ENCODE measurements at places on chromosomes 5 and 9.

DNA sequence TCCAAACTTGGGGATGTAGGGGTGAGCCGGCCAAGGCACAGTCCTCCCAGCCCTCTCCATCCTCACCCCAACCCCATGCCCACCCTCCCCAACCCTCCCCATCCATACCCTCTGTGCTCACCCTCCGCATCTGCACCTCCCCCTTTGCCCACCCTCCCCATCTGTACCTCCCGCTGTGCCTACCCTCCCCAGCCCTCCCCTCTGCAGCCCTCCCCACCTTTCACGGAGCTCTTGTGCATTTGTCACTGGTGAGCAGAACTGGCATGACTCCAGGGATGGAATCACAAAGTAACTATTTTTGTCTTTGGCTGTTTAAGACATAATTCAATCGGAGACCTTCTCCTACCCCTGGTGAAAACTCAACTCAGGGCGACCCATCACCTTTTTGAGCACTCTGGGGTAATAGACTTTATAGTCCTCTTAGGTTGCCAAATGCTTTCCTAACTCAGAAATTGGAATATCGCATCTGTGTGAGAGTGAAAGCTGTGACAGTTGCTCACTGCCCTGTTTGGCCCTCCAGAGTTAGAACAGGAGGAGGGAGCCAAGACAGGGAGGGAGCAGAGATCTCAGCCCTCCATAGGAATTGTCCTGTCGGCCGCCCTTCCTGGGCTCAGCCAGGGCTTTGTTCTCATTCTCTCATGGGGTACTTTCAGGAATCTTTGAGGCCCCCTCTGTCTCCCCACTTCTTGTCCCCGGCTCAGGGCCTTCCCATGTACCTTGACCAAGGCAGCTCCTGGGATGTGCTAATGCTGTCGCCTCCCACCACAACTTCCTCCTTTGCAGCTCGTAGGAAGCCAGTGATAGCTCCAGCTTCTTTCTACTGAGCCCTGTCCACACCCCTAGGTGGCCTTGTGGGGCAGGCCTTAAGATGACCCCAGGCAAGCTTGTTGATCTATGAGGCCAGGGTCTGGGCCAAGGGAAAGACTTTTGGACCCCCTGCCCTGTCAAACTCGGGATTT, 36.2 kb downstream of the OTULIN start:
- DNase-seq = peak; percentile 53

DNA sequence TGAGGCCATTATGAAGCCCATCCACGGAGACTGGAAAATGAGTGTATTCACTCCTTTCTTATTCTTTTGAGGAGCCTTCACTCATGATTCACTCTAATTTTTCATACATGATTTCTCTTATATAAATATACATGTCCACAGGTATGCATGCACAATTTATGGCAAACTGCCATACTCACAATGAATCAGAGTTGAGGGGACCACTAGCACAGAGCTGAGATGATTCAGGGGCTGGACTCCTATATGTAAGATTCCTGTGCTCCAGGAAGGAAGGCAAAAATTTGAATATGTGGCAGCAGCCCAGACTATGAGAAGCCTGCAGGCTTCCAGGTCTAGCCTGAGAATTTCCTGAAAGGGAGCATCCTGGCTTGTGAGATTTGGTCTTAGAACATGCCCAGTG, 484.6 kb downstream of the PRELID2 start:
- no peak for DNase-seq

DNA sequence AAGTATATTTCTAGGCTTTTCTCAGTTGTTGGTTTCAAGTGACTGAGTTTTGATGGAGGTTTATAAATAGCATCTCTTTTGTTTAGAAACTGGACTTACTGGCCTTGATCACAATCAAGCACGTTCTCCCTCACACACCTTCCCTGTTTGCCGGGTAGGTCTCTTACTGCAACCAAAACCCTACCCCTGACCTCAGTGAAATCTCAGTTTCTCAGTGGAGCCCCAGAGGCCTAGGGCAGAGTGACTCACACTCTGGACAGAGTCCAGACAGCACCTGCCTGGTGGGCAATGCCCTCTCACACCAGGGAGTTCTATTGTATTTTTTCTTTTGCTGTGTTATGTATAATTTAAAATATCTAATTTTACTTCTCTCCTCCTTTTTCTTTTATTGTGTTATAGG, 48.4 kb upstream of the EPB41L4B start:
- no peak for DNase-seq

- no peak for DNase-seq
Measured at GRCh38 chr9:100819980-100820379, 208.5 kb upstream of the PLPPR1 start.

DNA sequence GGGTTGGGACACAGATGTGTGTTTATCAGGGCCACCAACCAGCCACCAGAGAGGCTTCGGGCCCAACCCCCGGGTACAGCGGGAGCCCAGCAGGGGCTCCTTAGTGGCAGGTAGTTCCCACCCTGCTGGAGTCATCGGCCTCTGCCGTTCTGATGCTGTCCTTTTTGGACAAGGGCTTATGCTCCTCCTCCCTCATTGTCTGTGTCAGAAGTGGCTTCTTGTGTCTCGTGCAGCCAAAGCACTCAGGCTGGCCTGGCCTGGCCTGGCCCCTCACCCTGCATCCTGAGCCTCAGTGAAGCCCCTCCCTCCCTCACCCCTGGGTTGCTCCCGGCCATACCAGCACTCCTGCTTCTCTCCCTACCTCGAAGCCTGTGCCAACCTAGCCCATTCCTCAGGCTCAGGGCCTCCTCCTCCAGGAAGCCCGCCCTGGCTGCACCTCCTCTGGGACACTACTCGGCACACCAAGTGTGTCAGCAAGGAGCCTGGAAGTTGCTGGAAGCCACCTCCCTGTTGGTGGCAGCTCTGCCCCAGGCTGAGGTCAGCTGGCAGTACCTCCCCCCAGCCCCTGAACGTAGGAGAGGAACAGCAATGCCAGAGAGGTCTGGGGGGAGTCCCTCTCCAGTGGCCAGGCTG, 4.1 kb upstream of the UBAC1 start:
- no peak for DNase-seq
